ENCODE measurements at places on chromosomes 3 and 15.

DNA sequence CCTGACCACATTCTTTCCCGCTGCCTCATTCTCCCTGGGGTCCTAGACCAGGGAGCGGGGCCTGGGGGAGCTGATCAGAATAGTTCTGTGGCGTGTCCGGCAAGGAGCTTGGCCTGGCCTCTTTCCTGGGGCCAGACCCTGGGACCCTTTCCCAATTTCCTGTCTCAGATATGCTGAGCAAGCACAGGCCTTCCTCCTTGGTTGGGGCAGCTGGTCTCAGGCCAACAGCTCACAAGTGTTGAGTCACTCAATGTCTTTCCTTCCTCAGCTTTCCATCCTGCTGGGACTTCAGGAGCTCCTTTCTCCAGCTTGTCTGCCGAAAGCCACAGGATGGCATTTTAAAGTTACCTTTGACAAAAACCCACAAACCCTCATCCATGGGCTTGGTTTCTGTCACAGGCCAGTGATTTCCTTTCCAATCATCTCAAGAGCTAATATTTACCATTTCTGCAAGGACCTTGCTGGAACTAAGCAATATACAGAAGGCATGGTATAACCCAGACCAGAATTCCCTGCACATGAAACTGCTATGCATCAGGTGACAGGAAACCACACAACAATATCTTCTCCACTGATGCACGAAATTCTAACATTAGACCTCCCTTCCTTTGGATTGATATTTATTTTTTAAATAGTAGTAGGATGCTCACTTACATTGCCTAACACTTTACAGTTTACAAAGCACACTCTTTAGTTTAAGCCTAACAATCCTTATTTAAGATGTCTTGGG, 19.5 kb upstream of the TIMP4 start:
- DNase-seq, result no peak

- DNase-seq, result no peak
Measured at GRCh38 chr15:42384597-42384996, 25.3 kb downstream of the CAPN3 start.

DNA sequence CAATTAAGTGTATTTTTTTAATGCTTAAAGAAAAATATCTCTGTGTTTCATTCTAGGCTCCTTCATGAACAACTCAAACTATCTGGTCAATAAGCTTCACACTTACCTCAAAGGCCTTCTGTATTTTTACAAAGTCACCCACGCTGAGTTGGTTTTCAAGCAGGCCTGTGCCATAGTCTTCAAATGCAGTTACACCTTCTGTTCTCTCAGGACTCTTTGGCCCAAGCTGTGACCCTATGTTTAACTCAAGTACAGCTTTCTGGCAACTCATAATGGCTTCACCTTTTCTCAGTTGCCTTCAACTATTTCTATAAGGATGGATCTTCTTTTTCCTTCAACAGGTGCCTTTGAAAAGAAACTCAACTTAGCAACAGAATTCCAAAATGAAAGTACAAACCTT, 587 bp downstream of the WDR49 start:
- no peak for DNase-seq

- DNase-seq, result no peak
Measured at GRCh38 chr3:7720649-7721297, 780.9 kb upstream of the LMCD1 start.
